ENCODE measurements at places on chromosomes 3 and 15.

- DNase-seq: no peak
Measured at GRCh38 chr15:61857169-61857829, 202.9 kb downstream of the VPS13C start.

- DNase-seq: no peak
Measured at GRCh38 chr15:90031231-90031791, 30.2 kb downstream of the ZNF710 start.

DNA sequence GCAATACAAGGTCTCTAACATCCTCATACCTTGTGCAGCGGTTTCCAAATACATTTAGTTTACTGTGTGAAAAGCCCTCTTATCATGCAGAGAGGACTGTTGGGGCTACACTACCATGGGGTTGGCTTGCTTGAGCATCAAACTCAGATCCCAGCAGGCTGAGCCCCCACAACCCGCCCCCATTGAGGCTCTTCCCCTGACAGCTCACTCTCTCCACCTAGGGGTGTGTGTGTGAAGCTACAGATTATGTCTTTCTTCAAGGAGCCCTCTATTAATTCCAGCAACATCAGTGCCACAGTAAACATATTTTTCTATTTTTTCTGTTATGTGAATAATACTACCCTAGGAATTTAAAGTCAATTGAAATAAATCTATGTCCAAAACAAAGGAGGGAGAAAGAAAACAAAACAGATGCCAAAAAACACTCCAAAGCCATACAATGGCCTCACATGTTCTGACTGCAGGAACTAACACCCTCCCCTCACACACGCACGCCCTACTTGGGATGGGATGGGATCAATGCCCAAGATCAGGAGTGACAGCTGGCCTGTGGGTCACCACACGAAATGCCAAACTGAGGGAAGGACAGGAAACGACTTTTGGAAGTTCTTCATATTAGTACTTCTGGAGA, 14.7 kb downstream of the TM4SF4 start:
- peak; percentile 34 for DNase-seq

GRCh38 chr15:71449956-71450355, 334.7 kb downstream of the THSD4 start:
- DNase-seq: no peak

DNA sequence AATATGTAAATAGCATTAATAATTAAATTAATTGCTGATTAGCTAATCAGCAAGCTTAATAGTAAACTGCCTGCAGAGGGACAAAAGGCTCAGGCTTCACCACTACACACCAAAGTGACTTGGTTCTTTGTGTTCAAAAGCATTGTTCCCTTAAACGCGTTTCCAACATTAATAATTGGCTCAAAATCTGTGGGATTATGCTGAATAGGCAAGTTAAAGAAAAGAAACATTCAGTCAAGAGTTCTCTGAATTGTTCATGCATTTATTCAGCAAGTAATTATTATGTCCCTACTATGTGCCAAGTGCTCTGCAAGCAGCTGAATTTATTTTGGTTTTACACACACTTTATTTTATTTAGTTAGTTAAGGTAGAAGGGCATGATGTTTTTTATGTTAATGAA, 558.5 kb upstream of the ARRDC4 start:
- no peak for DNase-seq

GRCh38 chr3:2790266-2790815, 319.8 kb downstream of the IL5RA start:
- no peak for DNase-seq

GRCh38 chr15:29873947-29874411, 51.7 kb upstream of the TJP1 start:
- no peak for DNase-seq

DNA sequence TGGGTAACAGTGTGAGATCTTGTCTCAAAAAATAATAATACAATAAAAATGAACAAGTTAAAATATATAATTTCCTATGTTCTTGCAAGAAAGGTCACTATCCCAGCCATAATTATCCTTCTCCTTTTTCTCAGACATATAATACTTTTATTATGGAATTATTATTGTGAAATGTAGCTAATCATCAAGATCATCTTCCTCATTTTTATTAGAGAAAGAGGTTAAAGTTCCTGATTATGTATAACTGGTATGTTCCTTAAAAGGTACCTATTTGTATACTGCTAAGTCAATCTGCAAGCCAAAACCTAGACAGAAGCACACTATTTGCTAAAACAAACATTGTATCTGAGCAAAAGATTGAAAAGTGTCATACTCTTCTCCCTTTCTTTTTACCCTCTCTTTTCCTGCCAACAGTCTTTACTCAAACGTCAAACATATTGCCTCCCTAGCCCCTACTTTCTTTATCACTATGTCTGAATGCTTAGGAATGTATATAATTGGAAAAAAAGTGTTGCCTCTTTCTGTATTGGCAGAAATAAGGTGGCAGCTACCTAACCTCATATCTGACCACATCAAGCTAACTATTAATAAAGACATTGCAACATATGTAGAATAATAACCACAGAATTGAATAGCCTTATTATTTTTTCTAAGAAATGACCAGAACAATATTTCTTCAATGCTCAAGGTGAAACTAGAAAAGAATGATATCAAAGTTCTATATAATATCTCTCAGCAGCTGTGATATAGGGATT, 18.5 kb downstream of the SEC11A start:
- DNase-seq: no peak

- no peak for DNase-seq
Measured at GRCh38 chr15:60363087-60363549, 34.7 kb downstream of the ANXA2 start.

DNA sequence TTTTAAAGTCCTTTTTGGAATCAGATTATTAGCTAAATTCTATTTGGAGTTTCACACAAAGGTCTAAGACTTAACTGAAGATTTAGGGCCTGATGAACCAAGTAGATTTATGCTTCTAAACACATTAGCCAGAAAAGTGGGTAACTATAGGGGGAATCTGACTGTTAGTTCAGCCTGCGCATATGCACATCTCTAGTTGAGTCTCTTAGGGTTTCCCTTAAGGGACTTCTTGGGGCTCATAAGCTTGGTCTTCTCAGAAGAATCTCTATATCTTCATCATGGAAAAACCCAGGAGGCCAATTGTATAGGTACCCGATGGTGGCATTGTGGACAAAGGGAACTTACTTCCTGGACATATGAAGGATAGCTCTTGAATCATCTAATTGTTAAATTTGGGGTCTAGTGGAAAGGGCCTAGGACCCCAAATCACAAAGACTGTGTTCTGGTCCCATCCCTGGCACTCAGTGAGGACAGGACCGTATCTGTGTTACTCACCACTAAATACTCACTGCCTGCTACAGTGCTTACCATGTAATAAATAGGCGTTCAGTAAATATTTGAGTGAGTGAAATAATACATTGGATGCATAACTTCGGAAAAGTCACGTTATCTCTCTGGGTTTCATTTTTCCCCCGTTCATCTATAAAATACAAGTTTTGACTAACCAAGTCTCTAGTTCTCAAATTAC, 17.0 kb downstream of the SELENOT start:
- DNase-seq: no peak

- DNase-seq: no peak
Measured at GRCh38 chr15:58437531-58438105, 5.8 kb downstream of the LIPC start.

GRCh38 chr15:31439328-31439727, 112.7 kb downstream of the KLF13 start:
- peak; percentile 47 for DNase-seq

- DNase-seq: peak; percentile 29
Measured at GRCh38 chr15:29936353-29937049, 114.2 kb upstream of the TJP1 start.

- no peak for DNase-seq
Measured at GRCh38 chr15:70558406-70559264, 204.7 kb downstream of the UACA start.

- no peak for DNase-seq
Measured at GRCh38 chr15:99605490-99605931, 39.7 kb downstream of the MEF2A start.

DNA sequence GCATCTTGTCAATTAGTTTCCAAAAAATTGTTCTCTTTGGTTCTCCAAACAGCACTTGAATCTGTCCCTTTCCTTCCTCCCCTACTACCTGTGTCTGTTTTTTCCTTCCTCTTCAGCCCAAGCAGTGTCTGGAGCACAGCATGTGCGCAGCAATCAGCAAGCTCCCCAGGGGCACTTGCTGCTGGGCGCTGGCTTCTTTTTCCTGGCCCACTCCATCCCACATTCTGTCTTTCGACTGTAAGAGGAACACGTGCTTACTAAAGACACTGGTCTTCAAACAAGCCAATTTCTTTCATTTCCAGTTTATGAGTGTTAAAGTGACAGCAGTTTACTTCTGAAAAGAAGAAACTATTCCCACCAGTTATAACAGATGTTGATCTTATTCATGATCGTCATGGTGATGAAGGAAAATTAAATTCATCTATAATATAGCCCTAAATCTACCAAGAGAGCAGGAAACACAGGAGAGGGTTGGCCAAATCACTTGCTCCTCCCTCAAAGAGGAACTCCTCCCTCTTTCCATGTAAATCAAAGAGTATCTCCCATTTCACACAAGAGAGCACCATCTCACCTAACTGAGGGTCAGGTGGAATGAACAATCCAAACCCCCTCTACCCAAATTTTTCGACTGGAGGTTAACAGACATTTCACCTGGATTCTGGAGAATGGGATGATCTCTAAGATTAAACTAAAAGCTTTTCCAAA, 115.4 kb downstream of the IGF2BP2 start:
- no peak for DNase-seq

DNA sequence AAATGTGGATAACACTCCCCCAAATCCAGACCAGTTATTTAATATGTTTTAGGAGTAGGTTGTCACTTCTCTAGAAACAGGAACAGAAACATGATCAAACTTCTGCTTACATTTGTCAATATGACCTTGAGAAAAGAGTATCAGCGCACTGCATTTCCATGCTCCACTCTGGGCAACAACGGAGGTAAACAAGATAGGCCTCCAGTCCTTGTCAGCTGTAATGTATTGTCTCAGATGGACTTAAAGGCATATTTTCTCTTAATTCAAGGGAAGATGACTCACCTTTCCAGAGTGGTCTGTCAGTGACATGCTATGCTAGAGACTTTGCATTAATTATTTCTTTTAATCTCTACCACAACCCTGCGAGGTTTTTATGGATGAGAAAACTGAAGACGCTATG, 51.6 kb upstream of the TCF12 start:
- DNase-seq: no peak

DNA sequence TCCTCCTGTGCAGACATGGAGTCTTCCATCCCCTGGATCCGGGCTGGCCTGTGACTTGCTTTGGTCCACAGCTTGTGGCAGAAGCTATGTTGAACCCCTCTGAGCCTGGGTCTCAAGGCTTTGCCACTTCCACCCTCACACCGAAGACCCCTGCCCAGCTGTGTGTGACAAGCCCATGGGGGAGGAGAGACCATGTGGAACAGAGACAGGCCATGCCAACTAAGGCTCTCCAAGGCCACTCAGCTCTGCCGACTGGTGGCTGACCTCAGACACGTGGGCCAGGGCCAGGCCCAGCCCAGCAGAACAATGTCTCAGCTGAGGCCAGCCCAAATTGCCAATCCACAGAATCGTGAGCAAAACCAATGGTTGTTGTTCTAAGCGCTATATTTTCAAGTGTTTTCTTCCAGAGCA, 16.4 kb upstream of the CFAP100 start:
- DNase-seq: no peak

- no peak for DNase-seq
Measured at GRCh38 chr3:138890555-138891187, 55.9 kb upstream of the PIK3CB start.

DNA sequence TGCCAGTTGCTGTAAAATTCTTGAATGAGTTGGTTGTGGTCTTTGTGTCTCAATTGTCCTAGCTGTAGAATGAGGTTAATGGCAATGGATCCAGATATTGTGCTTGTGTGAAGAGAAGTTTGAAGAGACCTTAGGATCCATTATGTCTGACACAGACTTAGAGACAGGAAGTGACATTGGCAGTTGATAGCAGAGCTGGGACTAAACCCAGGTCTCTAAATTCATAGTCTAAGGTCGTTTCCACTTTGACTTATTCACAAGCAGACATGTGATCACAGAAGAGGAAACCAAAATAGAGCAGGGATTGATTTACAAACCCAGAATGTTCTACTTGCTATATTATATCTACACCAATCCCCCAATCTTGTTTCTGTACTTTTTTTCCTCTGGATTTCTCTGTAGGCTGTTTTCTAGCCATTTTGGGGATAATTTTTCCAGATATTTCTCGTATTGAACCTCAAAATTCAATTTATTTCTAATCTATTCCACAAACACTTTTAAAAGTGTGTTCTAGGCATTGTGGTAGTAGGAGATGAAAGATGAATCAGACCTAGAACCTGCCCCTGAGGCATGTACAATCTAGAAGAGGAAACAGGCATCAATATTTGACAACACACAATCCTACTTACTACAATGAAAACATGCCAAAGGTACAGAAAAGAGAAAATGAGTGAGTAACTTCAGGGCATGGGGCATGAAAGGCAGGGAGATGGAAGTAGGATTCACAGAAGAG, 123.3 kb downstream of the NFKBIZ start:
- DNase-seq: no peak

- DNase-seq: no peak
Measured at GRCh38 chr3:175357758-175358157, 498.6 kb downstream of the NAALADL2 start.

- peak; percentile 70 for DNase-seq
Measured at GRCh38 chr3:88433568-88433967, 283.8 kb downstream of the C3orf38 start.

DNA sequence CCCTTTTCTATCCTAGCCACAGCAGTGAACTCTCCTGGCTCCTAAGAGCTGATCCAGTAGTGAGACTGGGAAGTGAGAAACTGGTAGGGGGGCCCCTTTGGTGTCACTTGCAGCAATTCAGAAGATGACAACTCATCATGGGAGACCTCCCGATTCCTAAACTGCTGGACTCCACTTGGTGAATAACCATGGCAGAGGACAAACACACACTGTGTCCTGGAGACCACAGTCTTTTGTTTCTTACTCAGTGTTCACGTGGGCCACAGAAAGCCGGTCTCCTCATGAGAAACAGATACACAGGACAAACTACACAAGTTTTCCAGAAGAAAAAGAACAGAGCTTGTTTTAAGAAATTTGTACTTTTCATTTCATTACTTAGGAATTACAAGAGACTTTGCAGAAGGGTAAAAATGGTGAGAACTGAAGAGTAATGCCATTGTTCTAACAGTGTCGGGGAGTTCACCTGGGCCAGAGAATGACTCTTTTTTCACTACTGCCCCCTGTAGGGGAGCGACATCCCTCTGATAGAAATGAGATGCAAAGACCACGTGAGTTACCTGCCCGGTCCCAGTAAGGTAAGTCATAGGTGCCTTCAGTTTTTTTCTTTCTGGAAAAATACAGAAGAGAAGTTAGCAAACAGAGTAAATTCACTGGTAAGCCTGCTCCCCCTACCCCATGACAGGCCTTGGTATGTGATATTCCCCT, 38.1 kb downstream of the ST3GAL6 start:
- DNase-seq: no peak
